NCI-H345 (cell line): ENCODE measurements at places on chromosomes 12 and 14.

DNA sequence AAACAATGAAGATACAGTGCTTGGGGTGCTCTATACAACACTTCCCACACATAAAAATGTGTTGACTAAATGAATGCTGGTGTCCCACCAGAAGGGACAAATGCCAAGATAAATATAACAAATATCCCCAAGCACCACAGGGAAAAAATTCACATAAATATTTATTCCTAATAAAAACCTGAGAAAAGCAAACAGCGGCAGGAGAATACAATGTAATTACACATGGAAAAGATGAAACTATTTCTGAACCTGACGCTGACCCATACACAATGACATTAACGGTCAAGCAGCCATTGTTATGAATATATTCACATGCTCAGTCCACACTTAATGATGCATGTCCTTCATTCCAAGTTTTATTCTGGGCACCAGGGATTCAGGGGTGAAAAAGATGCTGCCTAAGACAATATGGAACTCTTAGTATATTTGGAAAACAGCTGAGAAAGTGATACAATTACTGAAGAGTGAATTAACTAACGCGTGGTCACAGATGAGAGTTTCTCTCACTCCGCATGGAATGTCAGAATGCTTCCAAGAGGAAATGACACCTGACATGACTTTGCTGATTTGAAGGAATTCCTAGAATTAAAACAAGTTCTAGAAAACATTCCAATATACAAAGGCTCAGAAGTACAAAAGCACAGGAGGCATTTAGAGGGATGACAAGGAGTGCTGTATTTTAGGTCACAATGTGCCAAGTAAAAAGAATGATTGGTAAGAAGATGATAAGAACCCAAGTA lies 27.9 kb upstream of the PTPRR start:
- no peak for DNase-seq

DNA sequence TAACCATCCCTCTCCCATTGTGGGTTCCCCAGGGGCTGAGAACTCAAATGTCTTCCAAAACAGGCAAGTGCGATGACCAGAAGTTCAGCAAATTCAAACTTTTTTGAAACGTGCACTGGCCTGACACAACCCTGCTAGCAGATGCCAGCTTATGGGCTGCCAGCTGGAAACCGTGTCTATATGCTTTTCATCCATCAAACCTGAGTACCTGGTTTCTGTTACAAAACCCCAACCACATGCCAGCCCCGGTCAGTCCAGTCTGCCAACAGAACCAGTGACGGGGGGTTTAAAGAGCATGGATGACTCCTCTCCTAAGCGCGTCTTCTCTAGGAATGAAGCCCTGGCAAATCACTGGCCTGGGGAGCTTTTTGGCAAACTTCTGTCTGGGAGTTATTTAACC lies 189.7 kb downstream of the TTC7B start:
- DNase-seq = no peak

GRCh38 chr14:51107801-51108200 lies 12.9 kb upstream of the TRIM9 start:
- no peak for DNase-seq

GRCh38 chr12:22231836-22232235 lies 102.7 kb downstream of the ST8SIA1 start:
- DNase-seq = no peak

DNA sequence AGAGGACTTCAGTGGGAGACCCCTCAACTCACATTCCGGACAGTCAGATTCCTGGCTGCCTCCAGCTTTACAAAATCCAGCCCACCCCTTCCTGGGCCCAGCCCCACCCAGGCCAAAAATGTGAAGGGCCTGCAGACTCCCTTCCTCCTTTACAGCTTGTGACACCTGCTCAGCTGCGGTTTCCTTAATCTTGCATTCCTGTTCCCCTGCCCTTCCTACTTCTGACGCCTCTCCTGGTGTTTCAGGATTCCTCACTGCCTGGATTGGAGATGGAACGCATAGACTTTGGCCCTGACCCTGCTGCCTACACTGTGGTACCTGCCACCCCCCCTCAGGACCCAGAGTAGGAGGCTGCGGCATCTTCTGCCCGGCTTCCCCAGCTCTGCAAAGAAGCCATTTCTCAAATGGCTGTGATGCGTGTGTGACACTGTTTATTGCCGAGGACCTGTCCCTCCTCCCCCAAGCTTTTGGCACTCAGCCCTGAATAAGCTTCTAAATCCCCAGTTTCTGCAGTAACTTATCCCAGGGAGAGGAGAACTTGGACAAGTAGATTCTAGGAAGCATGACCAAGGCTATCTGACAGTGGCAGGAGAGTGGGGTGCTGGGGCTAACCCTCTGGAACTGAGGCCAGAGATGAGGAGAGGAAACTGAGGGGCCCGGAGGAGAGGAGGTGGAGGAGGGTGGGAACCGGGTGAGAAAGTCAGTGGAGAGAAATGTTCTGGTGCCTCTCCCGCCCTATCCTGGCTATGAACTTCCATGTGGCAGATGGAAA lies 24.9 kb upstream of the BCDIN3D start:
- DNase-seq = no peak

DNA sequence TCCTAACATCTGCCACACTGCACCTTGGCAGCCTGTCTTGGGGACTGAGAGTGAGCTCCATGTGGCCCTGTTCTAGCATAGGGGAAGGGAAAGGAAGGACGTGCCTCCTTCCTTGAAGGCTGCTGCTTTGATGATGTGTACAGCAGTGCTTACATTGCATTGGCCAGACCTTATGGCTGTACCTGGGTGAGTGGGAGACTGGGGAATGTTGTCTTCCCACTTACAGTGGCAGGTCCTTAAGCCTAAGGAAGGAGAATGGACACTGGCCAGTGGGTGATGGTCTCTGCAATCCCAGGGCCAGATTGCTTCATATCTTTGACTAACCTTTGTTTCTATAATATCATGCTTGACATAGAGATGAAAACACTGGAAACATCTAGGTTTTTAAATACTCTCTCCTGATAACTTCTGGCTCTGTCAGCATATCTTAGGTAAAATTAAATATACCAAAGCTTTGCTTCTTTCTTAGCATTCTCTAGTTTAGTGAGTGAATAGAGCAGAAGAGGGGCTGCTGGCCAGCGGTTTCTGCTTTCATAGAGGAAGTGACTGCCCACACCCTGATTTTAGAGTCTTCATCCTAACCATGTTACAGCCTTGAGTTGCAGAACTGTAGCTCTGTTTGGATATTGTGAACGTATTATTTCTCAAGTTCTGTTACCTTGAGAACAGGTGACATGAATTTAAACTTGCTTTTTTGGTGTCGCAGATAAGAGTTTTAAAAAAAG lies 27.2 kb downstream of the KLC1 start:
- no peak for DNase-seq

DNA sequence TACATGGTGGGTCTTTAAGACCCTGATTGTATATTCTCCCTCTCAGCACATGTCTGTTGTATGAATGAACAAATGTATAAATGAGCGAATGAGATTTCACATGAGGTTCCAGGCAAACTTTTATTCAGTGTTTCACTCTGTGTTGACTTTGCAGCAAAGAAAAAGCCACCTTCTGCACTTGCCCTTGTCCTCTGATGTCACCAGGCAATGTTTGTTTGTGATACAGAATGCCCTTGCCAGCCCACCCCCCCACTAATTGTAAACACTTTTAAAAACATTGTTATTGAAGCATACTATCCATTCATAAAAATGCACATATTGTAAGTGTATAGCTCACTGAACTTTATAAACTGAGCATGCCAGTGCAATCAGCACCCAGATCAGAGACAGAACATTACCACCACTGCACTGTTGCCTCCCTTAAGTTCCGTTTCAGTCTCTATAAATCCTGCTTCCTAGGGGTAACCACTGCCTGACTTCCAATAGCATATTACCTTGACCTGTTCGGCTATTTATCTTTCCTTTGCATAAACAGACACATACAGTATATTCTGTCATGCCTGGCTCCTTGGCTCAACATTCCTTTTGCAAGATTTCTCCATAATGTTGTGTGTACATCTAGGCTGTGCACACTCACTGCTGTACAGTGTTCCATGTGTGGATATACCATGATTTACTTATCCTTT lies 11.3 kb upstream of the LTA4H start:
- DNase-seq = no peak

GRCh38 chr14:90398315-90398839 lies 1.5 kb downstream of the CALM1 start:
- DNase-seq = peak; percentile 69

DNA sequence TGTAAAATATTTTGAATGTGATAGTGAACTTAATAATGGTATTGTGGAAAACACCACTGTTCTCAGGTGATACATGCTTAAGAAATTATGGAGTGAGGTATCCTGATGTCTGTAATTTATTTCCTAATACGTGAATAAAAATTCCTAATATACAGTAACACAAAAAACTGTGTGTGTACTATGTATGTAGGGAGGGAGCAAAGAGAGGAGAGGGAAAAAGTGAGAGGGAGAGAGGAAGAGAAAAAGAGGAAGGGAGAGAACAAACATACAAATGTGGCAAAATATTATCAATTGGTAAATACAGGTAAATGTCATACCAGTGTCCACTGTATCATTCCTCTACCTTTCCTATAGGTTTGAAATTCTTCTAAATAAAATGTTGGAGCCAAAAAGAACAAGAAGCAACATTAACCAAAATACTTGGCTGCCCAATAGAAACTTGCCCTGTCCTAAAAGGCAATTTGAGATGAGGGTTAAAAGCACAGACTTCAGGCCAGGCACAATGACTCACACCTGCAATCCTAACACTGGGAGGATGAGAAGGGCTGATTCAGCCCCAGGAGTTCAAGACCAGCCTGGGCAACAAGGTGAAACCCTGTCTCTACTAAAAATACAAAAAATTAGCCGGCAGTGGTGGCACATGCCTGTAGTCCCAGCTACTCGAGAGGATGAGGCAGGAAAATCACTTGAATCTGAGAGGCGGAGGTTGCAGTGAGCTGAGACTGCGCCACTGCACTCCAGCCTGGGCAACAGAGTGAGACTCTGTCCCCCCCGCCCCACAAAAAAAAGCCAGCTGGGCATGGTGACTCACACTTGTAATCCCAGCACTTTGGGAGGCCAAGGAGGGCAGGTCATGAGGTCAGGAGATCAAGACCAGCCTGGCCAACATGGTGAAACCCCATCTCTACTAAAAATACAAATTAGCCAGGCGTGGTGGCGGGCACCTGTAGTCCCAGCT lies 14.5 kb downstream of the R3HDM2 start:
- DNase-seq = no peak

GRCh38 chr12:120006258-120006975 lies 17.4 kb downstream of the BICDL1 start:
- no peak for DNase-seq

DNA sequence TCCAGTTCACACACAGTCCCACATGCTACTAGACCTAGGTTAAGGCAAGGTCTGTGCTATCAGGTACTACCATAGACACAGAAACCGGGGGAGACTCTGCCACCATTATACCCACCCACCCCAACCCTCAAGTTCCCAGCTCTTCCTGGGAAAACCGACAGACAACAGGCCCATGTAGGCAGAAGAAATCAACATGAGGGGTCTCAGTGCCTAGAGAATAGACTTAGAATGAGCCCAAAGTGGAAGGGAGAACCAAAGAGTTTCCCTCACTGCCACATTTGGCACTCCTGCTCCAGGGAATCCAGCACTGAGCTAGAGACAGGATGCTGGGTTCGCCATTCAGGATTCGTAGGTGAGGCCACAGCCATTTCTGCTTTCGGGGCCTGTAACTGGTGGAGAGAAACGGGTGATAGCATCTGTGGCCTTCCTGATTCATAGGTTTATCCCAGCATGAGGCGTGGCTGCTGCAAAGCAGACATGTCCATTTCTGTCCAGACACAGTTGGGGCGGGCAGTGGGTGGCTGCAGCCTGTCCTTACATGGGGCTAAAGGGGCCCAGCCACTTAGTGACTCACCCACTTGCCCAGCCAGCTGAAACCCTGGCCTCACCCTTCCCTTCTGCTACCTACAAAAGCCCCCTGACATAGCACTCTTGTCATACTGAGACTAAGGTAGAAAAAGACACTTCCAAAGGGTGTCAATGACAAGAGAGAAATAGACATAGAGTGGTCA lies 69.4 kb downstream of the IRF2BPL start:
- DNase-seq = no peak

DNA sequence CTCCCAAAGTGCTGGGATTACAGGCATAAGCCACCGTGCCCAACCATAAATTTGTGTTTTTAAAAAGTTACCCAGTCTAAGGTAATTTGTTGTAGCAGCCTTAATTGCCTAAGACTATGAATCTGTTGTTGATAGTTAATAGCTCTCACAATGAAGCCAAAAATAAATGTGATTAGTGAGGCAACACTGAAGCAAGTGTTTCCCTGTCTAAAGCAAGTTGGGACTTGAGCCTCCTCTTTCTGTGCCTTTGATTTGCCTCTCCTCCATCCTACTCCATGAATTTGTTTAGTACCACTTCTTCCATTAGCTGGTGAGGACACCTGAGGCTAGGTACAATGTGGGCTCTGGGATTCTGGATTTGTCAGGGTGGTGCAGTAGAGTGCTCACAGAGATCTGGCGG lies 36.8 kb downstream of the DAAM1 start:
- no peak for DNase-seq

- DNase-seq = no peak
Measured at GRCh38 chr14:54637270-54638134, 70.6 kb downstream of the SAMD4A start.

- DNase-seq = no peak
Measured at GRCh38 chr12:1862973-1863372, 42.6 kb downstream of the LRTM2 start.

DNA sequence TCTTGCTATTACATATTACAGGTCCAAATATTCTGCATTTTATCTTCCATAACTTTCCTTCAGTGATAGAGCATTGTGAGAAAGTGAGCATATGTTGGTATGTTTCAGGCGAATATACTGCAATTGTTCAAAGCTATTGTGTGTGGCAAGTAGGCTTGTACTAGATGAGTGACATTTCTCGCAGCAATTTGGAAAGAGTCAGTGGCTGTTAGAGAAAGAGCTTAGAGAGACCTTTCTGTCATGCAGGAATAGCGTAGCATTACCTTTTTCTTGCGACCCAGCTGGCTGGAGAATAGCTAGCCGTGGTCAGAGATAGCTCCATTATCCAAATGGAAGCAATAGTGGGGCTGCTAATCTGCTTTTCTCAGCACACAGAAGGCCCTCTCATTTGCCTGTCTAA lies 678.5 kb upstream of the FOXG1 start:
- DNase-seq = no peak

DNA sequence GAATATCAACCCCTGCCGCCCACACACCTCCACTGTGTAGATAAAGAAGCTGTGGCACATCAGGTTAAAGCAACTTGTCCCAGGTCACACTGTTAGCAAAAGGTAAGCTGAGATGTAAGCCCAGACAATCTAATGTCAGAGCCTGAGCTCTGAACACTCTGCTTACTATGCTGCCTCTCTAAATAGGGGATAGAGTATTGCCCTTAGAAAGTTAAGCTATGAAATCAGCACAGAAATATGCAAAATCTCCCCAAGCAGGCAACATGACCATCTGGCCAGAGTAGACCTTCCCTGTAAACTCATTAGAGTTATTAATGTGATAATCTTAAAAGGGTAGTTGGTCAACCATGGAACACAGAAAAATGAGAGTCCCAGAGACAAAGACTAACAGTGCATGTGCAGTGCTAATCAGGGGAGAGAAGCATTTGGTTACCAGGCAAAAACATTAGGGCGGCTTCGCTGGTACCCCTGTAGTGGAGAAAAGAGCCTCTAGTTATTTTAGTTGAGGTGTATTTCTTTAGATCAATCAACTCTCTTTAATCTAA lies 171.0 kb downstream of the BTG1 start:
- no peak for DNase-seq

GRCh38 chr12:112979041-112979680 lies 842 bp downstream of the OAS2 start:
- DNase-seq = no peak
